ENCODE measurements at places on chromosomes 3 and 15. TPM values are rescaled to one million over a fixed set of nuclear protein-coding genes. Genes with fewer than 3 reads are reported as not detected.

Gene IL17RD
- 2.3 TPM for total RNA-seq

DNA sequence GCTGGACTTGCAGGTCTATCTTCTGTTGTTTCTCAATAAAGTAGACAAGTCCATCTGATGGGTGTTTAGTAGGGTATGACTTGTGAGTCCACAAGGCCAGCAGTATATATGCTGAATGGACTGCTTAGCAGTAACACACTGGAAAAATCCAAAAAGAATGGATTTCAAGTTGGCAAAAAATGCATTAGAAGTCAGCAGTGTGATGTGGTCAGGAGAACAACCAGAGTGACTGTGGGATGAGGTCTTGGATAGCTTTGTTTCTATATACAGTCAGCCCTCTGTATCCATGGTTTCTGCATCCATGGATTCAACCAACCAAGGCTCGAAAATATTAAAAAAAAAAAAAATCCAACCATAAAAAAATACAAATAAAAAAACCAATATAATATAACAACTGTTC lies 55.8 kb downstream of the LPP start:
- peaks cover 9% of the 10 kb centered on the region for H3K4me1 ChIP-seq
- H3K27me3 ChIP-seq: no peaks in the 10 kb centered on the region
- no peaks in the 10 kb centered on the region for H3K36me3 ChIP-seq
- no peak for DNase-seq
- H3K27ac ChIP-seq: no peak overlapping the region
- no peak overlapping the region for H3K4me3 ChIP-seq

Gene CDAN1
- total RNA-seq: 6.4 TPM

DNA sequence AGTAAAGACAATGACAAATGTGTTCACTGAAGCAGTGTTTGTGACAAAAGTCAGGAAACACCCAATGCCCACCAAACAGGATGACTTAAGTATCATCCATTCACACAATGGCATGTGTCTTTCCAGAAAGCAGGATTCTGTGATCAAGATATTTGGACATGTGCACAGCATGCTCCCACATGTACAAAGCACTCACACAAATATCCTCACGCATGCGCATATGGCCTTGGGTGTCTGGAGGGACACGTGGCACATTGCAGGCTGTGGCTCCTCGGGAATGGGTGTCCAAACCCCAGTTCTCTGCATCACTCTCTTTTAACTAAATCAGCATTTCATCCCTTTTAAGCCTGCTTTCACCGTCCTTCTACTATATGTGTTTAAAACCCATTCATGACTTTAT lies 130.5 kb downstream of the KLF13 start:
- no peak overlapping the region for H3K27ac ChIP-seq
- H3K4me1 ChIP-seq: no peaks in the 10 kb centered on the region
- no peak for DNase-seq
- H3K4me3 ChIP-seq: no peak overlapping the region
- no peaks in the 10 kb centered on the region for H3K36me3 ChIP-seq

DNA sequence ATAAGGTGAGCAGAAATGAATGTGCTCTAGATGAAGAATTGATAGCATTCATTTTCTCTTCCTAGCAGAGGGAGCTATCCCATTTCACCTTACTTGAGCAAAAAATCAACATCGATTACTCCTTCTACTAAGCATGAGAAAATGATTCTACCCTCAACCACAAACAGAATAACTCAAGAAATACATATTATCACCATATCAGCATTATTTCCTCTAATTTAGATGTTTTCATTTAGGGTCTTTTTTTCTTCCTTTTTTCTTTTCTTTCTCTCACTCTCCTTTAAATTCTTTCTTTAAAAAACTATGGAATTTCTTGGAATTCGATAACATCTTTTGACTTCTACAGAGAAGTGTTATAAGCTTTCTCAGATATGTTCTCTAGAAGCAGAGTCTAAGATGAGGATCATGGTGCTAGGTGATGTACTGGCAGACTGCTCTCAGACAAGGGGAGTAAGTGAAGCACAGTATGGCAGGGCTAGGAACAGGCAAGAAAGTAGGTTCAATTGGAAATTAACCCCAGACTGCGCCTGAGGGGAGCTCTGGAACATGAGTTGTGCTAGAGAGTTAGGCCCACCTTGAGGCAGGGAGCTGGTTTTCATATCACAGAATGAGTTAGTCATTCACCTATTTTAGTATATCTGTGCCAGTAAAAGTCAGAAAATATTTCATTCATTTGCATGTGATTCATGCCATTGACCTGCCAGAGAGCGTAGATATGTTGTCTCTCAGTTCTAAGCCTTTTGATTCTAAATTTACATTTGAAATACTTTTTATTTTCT lies 279.2 kb upstream of the KCNH8 start:
- no peak overlapping the region for H3K27ac ChIP-seq
- H3K4me3 ChIP-seq: no peak overlapping the region
- no peak for DNase-seq
- no peaks in the 10 kb centered on the region for H3K27me3 ChIP-seq
- H3K36me3 ChIP-seq: no peaks in the 10 kb centered on the region

Measured in pancreas (tissue), 10 donors.